CD14-positive monocyte (primary cell): ENCODE measurements at places on chromosomes 4 and X.

DNA sequence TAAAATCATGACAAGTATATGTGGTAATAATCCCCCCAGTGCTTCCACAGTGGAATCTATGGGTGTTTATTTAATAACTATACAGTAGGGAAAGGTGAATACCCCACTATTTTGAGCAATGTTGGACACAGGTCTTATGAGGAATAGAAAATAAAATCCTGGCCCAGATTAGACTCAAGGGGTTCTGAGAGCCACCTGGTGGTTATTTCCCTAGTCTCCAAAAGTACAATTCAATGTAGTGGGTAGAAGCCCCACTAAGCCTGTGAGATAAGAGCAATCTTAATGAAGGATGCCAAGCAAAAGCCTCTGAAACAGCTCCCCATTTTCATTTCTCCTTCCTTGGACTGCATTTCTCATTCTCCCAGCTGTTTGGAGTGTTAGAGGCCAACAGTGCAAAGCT, 328.2 kb upstream of the NR3C2 start:
- no peak for DNase-seq

- DNase-seq: no peak
Measured at GRCh38 chr4:94588896-94589693, 137.4 kb downstream of the PDLIM5 start.

GRCh38 chr4:155684892-155685541, 18.4 kb downstream of the GUCY1A1 start:
- DNase-seq: peak; percentile 14

DNA sequence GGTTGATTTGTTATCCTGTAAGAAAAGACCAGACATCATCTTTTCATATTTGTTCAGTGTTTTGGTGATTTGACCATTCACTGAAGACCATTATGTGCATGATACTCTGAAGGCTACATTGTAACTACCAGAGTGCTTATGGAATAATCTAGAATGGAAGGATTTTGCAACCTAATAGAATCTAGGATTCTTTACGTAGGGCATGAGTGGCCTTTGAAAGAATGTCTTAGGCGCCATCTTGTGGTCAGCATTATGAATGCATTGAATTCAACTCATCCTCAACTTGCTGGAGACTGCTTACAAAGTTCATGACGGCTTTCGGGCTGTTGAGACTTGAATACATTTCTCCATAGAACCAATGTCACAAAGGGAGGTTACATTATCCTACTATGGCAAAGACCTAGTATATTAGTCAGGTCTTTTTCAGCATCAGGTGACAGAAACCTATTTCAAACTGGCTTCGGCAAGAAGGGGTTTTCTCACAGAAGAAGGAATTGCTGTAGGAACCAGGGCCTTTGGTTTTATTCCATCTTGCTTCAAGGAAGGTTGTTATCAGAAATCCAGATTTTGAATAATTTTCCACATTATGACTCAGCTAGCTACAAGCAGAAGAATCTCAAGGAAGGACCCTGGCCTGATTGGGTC, 104.1 kb downstream of the GPAT3 start:
- peak; percentile 72 for DNase-seq

DNA sequence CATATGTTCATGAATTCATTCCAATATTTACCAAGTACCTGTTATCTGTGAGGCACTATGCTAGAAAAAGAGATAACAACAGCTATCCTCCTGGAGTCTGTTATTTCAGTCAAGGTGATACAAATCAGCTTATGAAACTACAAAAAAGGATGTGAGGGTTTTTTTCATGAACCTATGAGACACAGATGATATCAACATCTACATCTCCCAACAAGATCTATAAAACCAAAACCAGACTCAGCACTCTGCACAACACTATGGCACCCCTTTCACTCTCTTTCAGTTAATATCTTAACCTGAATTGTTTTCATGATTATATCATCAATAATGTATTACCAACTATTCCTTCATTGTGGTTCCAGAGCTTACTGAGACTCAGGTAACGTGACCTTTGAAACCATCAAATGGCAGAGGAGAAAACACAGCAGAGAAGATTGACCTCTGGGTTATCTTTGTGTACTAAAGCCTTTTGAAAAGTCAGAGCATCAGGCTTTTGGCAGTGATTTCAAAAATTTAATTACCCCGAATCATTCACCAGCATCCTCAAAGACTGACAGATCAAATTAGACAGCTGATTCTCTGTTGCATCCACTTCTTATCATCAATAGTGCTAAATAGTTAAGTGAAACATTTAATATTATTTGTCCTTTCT, 244.6 kb upstream of the FTHL17 start:
- no peak for DNase-seq

- no peak for DNase-seq
Measured at GRCh38 chr4:110998320-110998719, 375.4 kb upstream of the PITX2 start.

DNA sequence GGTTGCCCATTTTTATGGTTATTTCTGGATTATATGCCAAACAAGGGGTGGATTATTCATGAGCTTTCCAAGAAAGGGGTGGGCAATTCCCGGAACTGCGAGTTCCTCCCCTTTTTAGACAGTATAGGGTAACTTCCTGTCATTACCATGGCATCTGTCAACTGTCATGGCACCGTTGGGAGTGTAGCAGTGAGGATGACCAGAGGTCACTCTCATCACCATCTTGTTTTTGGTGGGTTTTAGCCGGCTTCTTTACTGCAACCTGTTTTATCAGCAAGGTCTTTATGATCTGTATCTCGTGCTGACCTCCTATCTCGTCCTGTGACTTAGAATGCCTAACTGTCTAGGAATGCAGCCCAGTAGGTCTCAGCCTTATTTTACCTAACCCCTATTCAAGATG, 57.6 kb downstream of the SH3KBP1 start:
- DNase-seq: no peak

DNA sequence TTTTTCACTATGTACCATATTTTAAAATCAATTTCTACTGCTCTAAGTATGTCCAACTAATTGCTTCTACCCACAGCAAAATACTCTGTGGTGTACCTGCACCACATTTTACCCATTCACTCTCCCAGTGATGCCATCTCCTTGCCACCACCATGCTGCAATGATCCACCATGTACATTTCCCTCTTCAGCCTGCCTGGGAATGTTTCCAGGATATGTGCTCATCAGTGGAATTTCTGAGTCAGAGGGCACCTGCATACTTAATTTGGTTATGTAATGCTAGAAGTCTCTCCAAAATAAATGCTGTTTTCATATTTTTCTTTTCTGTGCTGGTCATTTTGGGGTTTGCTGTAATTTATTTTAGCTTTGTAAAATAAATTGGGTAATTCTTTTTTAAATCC, 33.2 kb upstream of the OCIAD2 start:
- no peak for DNase-seq

GRCh38 chrX:2608638-2609430, 82.3 kb upstream of the CD99 start:
- DNase-seq: peak; percentile 75

- no peak for DNase-seq
Measured at GRCh38 chr4:66023061-66023460, 352.8 kb upstream of the EPHA5 start.

DNA sequence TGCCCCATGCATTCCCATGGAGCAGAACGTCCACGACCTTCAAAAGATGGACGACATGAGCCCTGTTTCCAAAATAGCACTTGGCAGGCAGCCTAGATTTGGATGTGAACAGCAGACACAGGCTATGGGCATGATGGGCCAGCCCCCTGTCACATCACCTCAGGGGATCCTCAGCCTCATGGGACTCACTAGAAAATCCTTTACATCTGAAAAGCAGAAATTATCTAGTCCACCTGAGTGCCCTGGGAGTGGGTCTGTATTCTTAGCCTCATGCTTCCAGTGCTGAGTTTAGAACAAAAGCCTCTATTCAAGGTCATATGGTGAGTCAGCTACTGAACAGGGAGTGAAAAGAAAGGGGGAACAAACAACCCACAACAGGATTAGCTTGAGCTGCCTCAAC, 35.8 kb downstream of the GRIA3 start:
- DNase-seq: no peak

DNA sequence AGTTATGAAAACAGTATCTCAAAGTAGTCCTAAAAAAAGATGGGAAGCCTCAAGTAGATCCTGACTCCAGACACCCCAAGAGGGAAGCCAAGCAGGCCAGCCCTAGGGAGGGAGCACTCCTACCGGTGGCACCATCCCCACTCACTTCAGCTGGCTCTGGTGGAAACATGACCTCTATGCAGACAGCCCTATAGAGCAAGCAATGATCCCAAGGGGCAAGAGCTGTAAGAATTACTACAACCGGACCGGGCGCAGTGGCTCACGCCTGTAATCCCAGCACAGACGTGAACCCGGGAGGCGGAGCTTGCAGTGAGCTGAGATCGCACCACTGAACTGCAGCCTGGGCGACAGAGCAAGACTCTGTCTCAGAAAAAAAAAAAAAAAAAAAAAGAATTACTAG, 5.7 kb downstream of the LETM1 start:
- no peak for DNase-seq

GRCh38 chr4:176320340-176320975, 692 bp downstream of the SPCS3 start:
- peak; percentile 91 for DNase-seq

DNA sequence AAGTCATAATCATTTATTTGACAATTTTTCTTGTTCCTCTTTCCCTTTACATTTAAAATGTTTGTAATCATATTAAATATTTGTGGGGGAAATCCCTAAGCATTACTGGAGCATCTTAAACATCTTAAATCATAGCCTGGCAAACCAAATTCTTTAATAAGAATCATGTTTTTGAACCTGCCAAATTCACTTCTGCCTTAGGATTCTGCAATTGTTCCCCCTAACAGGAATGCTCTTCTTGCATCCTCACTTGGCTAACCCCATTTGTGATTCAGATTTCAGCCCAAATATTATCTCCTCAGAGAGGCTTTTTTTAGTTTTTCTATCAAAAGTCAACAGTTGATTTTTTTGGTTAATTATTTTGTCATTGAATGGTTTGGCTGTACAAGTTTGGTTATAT, 241.1 kb downstream of the MAPK10 start:
- DNase-seq: no peak

DNA sequence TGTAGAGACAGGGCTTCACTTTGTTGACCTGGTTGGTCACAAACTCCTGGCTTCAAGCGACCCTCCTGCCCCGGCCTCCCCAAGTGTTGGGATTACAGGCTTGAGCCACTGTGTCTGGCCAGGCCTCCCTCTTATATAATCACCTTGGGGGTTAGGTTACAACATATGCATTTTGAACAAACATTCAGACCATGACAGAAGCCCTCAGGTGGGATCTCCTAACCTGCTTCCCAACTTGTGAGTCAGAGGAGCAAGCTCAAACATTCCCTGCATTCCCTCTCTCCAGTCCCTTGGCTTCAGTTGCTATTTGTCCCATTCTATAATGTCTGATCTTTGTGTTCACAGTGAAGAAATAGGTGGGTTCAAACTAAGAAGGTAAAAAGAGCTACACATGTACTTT, 76.5 kb upstream of the NRK start:
- DNase-seq: no peak

DNA sequence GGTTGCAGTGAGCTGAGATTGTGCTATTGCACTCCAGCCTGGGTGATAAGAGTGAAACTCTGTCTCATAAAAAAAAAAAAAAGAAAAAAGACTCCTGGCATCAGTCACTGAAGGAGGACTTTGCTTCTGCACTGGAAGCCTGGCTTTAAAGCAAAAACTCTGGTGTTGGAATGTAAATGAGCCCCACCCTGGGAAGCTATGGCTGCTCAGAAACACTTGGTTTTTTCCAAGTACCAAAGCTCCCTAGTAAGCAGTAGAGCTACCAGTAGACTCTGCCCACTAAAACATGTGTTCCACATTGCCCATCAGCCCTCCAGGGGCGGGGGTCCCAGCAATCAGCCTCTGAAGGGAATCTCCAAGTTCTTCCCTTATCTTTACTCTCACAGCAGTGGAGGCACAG, 154.4 kb downstream of the SHROOM3 start:
- DNase-seq: no peak
